ENCODE measurements at places on chromosomes 6 and 20.

- DNase-seq = no peak
These were observed 564.3 kb upstream of the MARCKS start for GRCh38 chr6:113292646-113293422.

- DNase-seq = no peak
These were observed 16.6 kb downstream of the DSE start for GRCh38 chr6:116387374-116387773.

- peak; percentile 62 for DNase-seq
These were observed 119.4 kb downstream of the NCOA3 start for GRCh38 chr20:47620808-47621805.

- no peak for DNase-seq
These were observed 610 bp downstream of the CASP8AP2 start for GRCh38 chr6:89830170-89830809.

DNA sequence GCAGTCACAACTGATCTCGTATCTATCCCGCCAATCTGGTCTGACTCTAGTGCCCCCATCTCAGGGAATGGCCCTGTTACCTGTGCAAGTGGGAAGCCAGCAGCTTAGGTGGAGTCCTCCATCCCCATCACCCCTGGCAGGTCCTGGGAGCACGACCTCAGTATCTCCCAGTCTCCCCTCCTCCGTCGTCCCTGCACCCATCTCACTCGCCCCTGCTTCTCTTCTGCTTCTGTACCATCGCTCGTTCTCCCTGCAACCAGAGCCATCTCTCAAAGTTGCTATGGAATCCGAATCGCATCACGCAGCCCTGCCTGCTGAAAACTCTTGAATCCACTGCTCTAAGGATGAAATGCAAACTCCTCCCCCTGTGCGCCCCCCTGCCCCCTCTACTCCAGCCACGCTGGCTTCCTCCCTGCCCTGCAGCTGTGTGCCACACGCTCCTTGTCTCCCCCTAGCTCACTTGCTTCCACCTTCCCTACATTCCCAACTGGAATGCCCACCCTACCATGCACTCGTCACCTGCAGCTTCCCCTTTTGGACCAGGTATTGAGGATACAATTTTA is 64.0 kb upstream of the PTGIS start:
- no peak for DNase-seq

DNA sequence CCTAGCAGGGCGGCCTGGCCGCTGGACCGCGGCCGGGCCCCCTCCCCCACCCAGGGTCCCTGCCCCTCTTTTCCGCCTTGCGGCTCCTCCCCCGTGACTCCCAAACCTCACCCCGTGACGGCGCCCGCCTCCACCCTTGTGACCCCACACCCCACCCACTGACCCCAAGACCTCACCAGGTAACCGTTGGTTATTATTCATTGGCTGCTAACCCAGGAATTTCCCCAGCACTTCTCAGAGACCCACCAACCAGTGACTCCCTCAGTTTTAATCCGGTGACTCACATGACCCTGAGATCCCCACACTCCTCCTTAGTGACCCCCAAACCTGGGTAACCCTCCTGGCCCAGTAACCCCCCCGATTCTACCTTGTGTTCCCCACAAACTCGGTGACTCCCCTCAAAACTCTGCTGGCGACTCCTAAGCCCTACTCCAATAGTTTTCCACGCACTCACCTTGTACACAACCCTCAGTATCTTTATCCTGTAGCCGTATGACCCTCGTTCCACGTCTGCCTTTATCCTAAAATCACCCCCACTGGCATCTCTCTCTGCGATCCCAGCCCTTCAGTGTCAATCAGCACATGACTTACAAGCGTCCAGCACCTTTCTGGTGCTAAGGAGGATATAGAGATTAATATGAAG is 534 bp downstream of the ZNF76 start:
- peak; percentile 89 for DNase-seq

GRCh38 chr20:37283530-37284195 is 5.8 kb upstream of the MANBAL start:
- DNase-seq = no peak

DNA sequence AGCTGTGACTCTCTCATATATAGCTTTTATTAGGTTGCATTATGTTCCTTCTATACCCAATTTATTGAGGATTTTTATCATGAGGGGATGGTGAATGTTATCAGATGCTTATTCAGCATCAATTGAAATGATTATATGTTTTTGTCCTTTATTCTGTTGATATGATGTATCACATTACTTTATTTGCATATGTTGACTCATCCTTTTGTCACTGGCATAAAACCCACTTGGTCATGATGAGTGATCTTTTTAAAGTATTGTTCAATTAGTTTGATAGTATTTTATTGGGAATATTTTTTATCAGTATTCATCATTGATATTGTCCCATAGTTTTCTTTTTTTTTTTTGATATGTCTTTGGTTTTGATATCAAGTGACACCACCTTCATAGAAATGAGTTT is 529.9 kb downstream of the MMUT start:
- DNase-seq = no peak

- DNase-seq = no peak
These were observed 49.2 kb upstream of the MAP7 start for GRCh38 chr6:136599329-136600011.

DNA sequence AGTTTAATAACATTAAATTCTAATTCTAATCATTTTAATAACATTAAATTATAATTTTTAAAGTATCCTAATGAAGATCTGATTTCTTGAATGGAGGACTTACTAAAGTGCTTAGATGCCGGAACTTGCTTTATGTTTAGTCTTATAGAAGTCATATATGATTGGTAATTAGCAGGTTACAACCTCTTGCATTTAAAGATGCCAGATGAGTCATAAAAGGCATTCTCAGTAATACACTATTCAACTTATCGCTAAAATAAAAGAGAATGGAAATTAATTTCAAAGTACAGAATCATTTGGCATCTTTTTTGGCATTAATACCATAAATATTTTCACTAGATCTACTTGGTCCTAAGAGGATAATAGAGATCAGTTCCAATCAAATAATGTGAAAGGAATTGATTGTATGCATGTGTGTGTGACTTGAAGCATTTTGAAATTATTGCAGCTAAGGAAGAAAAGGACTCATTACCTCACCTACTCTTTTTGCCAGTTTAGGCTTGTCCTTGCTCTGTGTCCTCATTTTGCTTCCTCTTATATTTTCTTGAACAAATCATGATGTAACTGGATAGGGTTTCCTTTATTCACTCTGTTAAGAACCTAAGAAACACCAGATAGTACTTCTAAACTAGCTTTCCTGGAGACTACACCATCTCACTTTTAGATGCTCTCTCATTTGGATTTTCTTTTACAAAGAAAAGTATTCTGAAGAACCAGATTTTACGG is 2.7 kb downstream of the COL21A1 start:
- DNase-seq = no peak

DNA sequence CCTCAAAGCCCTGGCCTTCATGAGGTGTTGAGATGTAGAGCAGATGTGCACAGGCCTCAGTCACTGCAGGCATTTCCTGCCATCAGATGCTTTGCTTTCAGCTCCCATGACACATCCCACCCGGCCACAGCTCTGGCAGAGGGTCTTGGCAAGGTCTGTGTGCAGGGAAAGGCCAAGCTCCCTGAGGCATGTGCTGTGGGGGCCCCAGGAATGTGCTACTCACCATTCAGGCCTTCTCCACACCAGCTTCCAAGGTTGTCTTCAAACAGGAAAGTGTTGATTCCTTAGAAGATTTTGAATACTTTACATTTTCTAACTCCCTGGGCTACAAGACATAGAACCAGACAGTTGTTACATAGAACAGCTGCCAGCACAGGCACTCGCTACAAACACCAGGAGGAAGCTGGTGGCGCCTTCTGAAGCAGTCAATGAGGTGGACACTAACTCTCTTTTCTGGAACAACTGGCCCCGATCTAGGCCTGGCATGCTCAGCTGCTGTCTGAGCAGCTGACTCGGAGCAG is 27.8 kb downstream of the CASS4 start:
- DNase-seq = no peak

- peak; percentile 75 for DNase-seq
These were observed 21.6 kb upstream of the TULP4 start for GRCh38 chr6:158290659-158291058.

All from CD4-positive, alpha-beta T cell treated with Interleukin-4 for 4 hours (primary cell).